T1000 (cell line): ENCODE measurements at places on chromosomes 4 and X.

DNA sequence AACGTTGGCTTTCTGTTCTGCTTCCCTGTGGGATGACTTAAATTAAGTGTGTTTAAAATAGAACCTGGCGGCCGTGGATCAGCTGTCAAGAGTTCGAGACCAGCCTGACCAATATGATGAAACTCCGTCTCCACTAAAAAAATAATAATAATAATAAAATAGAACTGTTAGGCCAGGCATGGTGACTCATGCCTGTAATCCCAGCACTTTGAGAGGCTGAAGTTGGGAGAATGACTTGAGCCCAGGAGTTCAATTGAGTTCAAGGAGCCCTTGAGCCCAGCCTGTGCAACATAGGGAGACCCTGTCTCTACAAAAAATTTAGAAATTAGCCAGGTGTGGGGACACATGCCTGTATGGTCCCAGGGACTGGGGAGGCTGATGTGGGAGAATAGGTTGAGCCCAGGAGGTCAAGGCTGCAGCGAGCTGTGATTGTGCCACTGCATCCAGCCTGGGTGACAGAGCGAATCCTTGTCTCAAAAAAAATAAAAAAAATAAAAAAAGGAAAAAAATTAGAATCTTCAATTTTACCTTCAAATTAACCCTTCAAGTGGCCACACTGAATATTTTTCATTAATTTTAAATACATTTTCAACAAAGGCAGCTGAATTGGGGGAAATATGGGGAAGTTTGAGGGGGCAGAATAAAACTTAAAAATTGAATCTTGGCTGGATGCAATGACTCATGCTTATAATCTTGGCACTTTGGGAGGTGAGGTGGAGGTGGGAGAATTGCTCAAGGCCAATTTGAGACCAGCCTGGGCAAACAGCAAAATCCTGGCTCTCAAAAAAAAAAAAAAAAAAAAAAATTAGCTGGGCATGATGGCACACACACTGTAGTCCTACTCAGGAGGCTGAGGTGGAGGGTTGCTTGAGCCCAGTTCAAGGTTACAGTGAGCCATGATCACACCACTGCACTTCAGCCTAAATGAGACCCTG, 31.8 kb upstream of the HSD17B13 start:
- no peak for DNase-seq

DNA sequence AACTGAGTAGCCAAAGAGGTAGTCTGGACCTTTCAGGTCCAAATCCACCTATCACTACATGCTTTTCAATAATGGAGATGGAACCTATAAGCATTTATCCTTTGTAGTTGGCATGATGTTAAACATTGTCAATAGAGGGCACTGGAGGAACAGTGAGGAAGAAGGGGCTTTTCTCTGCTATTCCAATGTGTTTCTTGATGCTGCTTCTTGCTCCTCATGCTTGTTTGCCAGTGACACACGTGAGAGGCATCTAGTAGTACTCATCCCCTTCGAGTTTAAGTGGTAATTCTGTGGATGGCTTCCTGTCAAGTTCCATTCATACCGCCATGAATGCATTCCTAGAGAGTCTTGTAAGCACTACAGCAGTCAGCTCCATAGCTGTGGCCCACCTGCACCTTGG, 84.0 kb downstream of the NAA11 start:
- DNase-seq, result peak; percentile 29

DNA sequence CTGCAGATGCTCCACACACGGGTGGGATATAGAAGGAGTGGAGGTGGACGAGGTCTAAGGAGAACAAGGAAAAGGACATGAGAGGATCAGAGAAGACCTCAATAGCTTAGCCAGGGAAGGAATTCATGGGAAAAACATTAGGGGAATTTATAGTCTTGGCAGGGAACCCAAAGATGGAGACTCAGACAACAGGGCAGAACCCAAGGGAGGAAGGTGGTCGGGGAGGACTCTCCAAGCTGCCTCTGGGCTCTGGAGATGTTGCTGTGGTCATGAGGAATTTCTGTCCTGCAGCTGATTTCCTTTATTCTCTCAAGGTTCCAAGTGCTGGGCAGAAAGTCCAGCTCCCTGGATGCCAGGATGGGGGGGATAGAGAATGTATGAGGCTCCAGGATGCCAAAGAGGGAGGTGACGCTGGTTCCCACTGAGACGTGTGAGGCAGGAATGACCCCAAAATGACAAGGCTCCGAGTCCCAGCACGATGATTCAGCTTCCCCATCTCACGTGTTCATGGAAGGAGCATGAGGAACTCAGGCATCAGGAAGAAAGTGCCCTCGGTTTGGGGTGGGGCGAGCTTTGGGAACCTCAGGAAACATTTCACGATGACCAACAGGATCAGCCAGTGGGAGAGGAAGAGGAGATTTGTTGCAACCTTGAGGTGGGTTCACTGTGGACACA, 57.0 kb upstream of the PPP2R3B start:
- peak; percentile 33 for DNase-seq

DNA sequence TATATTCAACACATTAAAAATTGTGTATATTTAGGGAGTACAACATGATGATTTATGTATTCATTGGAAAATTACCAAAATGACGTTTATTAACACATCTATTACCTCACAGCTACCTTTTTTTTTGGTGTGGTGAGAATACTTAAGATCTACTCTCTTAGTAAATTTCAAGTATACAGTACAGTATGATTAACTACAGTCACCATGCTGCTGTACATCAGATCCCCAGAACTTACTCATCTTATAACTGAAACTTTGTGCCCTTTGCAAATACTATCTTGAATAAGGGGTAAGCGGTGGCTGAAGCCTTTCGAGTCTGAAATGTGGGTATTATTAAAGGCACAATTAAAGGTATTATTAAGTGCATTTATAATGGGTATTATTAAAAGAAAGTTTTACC, 976 bp downstream of the PHKA1 start:
- no peak for DNase-seq

GRCh38 chr4:73608689-73609594, 11.3 kb downstream of the RASSF6 start:
- DNase-seq, result no peak

DNA sequence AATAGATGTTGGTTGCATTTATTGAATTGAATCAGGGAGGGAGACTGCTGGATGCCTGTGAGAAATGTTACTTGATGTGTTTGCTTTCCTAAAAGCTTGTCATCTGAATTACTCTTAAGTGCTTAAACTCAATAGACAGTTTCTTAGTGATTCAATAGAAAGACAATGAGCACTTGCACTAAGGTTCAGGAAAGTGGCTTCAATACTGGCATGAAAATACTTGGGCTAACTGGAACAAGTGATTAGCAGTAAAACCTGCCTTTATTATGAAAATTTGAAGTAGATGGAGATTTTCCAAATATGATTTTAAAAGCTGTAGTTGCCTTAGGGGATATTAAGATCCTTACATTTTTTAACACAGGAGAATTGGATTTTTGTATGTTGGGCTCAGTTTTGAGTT, 123.3 kb downstream of the RNF150 start:
- DNase-seq, result no peak

DNA sequence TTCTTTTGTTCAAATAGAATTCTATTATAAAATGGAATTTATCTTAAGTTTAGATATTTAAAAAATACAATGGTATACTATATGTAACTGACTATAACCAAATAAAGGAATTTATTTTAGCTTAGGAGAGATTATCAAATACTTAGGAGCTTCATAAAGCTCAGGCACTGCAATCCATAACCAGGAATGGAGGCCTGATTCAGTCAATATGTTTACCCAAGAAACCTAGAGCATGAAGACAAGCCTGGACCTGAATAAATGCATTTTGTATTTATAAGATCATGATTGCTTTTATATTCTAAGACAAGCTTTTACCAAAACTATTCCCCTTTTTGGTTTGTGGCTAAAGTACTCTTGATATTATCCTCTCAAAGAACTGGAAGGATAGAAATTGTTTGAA, 742.6 kb downstream of the FAT4 start:
- no peak for DNase-seq

DNA sequence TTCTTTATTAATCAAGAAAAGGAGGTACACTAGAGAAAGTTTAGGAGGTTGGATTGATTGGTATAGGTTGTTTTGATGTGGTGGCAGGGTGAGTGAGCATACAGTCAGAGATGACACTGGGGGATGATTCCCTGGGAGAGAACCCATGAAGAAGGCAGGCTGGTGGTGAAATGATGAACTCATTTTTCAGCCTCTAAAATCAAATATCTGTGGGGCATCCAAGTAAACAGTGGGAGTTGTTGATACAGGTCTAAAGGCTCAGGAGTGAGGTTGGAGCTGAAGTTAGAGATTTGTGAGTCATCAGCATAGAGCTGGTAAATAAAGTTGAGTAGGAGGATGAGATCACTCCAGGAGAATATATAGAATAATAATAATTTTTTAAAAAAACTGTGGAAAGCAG, 10.0 kb upstream of the AP1S2 start:
- DNase-seq, result peak; percentile 0

GRCh38 chr4:77093401-77093800, 17.6 kb upstream of the CCNI start:
- DNase-seq, result no peak

- no peak for DNase-seq
Measured at GRCh38 chr4:72977936-72978485, 91.5 kb downstream of the COX18 start.

GRCh38 chr4:60884587-60884986, 315.5 kb upstream of the ADGRL3 start:
- no peak for DNase-seq

GRCh38 chr4:37481547-37482122, 204.5 kb downstream of the RELL1 start:
- DNase-seq, result no peak

GRCh38 chr4:162461952-162462351, 298.2 kb upstream of the FSTL5 start:
- no peak for DNase-seq

- DNase-seq, result no peak
Measured at GRCh38 chrX:16870862-16871815, 977 bp upstream of the RBBP7 start.
